ENCODE measurements at places on chromosomes 3 and 15.

DNA sequence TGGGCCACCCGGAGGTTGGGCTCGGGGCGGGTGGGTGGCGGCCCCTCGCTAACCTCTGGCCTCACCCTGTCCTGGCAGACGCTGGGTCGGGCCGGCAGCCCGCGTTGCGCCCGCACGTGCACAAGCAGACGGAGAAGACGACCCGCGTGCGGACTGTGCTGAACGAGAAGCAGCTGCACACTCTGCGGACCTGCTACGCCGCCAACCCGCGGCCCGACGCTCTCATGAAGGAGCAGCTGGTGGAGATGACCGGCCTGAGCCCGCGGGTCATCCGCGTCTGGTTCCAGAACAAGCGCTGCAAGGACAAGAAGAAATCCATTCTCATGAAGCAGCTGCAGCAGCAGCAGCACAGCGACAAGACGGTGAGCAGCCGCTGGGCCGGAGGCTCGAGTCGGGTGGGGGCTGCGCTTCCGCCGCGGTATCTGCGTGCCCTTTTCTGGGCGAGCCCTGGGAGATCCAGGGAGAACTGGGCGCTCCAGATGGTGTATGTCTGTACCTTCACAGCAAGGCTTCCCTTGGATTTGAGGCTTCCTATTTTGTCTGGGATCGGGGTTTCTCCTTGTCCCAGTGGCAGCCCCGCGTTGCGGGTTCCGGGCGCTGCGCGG, 3.7 kb downstream of the ISL2 start:
- DNase-seq = peak; percentile 38

DNA sequence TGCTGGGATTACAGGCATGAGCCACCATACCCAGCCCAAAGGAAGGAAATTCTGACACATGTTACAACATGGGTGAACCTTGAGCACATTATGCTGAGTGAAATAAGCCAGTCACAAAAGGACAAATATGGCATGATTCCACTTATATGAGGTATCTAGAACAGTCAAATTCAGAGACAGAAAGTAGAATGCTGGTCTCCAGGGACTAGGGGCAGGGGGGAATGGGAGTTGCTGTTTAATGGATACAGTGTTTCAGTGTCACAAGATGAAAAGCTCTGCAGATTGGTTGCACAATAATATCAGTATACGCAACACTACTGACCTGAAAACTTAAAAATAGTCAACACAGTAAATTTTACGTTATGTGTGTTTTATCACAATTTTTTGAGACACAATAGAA, 4.1 kb downstream of the SPATA12 start:
- DNase-seq = no peak

DNA sequence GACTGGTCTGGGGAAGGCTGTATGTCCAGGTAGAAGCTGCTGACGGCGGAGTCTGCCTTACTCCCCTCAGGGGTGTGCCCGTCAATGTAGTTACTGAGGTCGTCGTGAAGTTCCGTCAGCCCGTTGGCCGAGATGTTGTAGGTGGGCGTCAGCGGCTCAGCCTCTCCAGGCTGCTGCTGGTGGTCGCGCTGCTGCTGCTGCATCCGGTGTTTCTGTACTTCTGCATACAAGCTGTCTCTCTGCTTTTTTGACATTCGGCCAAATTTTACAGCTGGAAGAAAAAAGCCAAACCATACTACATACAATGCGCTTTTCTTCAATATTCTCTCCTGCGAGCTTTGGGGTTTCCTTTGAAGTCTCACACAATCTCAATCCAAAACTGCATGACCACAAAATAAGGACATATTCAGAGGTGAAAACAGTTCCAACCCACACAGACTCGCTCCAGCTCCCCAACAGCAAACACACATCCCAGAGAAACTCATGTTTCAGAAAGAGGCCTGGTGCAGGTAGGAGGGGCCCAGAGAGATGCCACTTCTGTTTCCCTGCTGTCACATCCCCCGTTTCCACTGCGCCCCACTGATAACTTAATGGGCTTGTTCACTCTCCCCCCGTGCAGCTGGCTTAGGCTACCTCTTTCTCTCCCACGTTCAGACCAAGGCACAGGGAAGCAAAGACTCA, 32.5 kb upstream of the ICE2 start:
- no peak for DNase-seq

DNA sequence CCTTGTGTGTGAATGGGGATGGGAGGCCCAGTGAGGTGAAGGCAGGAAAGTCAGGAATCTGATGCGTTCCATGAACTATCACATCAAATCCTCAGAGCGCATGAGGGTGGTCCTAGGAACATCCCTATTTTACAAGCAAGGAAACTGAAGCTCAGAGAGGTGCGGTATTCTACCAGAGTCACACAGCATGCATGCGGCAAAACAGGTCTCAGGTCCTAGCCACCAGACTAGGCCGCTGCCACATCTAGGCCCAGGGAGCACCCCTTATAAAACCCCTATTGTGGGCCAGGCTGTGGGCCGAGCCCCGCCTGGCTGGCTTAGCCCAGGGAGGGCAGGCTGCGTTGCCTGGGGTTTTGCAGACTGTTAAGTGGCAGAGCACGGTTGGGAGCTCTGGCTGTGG, 17.9 kb upstream of the GRIP2 start:
- no peak for DNase-seq

Data from activated naive CD4-positive, alpha-beta T cell treated with anti-CD3 and anti-CD28 coated beads, Interleukin-2, amount 50 U/mL, for 16 hours (primary cell).